ENCODE measurements at places on chromosomes 1 and 21.

- no peak for DNase-seq
These were observed 231.0 kb upstream of the KIAA0040 start for GRCh38 chr1:175423605-175424004.

GRCh38 chr1:116825720-116826438, 71.6 kb downstream of the CD2 start:
- DNase-seq = no peak

DNA sequence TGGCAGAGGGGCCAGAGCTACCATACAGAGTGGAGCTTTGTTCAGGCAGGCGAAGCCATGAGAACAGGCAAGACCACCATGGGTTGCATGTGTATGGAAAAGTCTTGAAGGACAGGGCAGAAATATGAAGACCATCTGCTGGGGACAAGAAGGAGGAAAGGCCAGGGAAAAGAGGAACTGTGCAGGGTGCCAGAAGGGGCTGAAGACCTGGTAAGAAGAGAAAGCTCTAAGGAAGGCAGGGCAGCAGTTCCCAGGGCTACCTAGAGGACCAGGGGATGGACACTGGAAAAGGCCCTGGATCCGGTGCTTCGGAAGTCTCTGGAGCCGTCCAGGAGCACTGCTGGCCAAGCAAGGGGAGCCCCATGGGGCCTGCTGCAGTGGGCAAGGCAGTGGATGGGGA, 43.4 kb downstream of the PKP1 start:
- DNase-seq = no peak

GRCh38 chr1:17163789-17164666, 40.9 kb upstream of the PADI1 start:
- no peak for DNase-seq

GRCh38 chr1:47452426-47452825, 14.6 kb downstream of the FOXD2 start:
- DNase-seq = no peak

GRCh38 chr21:43021191-43021590, 46.8 kb downstream of the PKNOX1 start:
- no peak for DNase-seq

- DNase-seq = no peak
These were observed 12.2 kb downstream of the TNNT2 start for GRCh38 chr1:201365251-201365650.

GRCh38 chr1:9200441-9200840, 34.1 kb upstream of the H6PD start:
- DNase-seq = no peak

Measured in kidney glomerular epithelial cell (primary cell).